Activated T-helper 1 cell treated with Interleukin-2 at 50 U/mL for 16 hours (primary cell): ENCODE measurements at places on chromosomes 5 and 9.

GRCh38 chr9:106859957-106860720, 2.8 kb upstream of the ZNF462 start:
- DNase-seq, result no peak

DNA sequence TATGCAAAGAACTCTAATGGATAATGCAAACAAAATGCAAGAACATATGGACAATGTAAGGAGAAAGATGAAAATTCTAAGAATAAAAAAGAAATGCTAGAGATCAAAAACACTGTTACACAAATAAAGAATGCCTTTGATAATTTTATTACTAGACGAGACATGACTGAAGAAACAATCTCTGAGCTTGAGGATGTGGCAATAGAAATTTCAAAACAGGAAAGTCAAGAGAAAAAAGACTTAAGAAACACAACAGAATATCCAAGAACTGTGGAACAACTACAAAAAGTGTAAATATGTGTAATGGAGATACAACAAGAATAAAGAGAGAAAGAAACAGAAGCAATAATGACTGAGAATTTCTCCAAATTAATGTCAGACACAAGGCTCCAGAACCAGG, 140.5 kb upstream of the ACOT12 start:
- DNase-seq, result no peak

GRCh38 chr5:145723516-145723915, 111.6 kb downstream of the PRELID2 start:
- no peak for DNase-seq

DNA sequence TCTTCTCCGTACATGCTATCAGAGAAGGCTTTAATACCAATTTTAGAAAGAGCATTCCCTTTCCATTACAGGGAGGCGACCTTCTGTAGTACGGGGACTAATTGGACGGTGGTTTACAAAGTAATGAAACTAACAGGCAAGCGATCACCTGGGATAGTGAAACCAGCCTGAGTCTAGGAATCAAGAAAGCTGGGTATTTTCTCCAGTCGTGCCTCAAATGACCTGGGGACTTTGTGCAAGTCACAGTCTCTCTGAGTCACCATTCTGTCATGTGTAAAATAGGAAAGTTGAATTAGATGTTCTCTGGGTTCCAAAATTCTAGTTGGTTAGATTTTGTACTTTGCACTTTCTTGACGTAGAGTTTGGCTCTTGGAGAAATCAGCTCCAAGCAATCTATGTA, 22.7 kb upstream of the SSBP2 start:
- DNase-seq, result no peak

GRCh38 chr9:74821636-74822035, 66.1 kb downstream of the TRPM6 start:
- no peak for DNase-seq

- no peak for DNase-seq
Observed at GRCh38 chr5:112584781-112585180, 152.9 kb upstream of the APC start.

DNA sequence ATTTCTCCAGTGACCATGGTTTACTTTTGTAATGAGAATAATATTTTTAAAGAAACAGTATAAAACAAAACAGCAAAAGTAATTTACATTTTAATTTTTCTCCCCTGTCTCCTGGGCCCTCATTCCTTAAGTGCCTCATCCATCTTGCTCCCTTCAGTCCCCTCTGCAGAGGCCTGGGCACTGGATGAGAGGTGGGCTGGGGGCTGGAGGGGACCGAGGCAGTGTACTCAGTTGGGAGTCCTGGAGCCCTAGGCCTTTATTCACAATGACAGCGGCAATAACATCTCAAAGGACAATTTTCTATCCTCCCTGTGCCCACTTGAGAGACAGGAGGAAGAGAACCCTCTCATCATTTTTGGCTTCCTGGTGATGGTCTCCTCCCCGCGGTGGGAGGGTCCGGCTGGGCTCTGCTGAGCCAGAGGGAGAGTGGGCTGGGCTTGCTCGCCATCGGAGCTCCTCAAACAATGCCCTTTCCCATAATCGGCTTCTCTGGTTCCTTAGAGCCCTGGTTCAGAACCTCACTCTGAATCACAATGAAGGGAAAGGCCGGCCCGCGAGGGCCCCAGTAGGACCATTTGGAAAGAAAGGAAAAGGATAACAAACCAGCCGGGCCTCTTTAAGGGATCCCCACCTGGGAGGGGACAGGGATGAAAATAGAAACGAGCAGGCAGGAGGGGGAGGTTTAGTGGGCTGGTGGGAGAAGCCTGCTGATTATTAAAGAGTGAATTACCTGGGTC, 9.7 kb upstream of the SMIM32 start:
- no peak for DNase-seq

DNA sequence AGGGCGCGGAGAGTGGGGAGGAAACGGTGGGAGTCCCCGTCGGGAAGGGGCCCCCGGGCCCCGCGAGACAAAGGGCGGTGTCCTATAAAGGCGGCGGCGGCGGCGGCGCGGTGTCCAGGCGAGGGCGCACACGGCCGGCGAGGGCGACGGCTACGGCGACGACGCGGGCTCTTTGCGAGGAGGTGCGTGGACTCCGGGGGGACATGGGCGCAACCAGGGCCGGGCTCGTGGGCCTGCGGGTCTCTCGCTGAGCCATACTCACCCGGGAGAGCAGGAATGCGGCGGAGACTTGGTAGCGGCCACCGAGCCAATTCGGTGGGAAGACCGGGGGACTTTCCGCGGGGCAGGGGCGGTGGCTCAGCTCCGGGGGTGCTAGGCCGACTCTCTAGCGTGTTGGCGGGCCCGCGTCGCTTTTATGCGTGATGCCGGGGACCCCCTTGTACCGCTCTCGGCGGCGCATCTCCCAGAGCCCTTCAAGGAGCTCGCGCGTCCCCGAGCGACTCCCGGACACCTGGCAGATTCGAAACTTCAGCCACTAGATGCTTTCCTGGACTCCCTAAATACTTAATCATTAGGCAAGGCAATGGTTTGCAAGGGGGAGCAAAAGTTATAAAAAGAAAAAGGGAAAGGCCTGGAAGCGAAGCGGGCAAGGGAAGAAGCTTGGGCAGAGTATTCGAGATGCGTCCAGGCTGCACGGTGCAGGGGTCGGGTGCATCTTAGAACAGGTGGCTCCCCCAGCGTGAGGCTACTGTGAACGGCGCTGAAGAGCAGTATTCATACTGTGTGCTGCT, 5.9 kb upstream of the TAL2 start:
- DNase-seq, result no peak

DNA sequence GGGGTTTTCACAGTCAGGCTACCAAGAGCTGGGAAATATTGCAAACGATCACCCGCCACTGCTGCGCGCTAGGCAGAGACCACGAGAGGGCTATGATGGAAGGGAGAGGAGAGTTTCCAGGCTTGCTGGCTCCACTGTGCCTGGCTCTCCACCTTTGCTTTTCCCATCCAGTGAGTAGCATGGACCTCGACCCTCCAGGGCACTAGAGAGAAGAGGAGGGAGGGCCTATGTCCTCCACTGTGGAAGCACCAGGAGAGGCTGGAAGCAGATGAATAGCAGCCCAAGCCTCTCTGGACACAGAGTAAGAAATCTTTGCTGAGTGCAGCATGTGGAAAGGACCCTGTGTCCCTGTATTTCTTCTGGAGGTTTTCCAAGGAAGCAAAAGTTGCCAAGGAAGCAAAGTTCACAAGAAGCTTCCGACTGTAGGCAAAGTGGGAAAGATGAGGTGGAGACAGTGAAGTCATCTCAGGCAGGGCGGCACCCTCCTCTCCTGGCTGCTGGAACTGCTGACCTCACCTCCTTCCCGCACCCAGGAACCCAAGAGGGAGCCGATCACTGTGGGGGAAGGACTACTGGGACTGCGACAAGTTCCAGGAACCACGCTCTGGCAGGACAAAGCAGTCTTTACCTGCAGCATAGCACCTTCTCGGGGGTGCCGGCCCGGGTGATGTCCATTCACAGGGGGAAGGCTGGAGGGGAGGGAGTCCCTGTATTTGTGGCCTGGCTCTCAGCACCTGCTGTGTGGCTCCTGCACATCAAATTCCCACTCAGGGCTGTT, 79.6 kb downstream of the CSNK1A1 start:
- DNase-seq, result no peak

GRCh38 chr5:159033351-159033657, 66.4 kb downstream of the EBF1 start:
- DNase-seq, result no peak

- DNase-seq, result no peak
Observed at GRCh38 chr9:106753155-106753671, 109.8 kb upstream of the ZNF462 start.

DNA sequence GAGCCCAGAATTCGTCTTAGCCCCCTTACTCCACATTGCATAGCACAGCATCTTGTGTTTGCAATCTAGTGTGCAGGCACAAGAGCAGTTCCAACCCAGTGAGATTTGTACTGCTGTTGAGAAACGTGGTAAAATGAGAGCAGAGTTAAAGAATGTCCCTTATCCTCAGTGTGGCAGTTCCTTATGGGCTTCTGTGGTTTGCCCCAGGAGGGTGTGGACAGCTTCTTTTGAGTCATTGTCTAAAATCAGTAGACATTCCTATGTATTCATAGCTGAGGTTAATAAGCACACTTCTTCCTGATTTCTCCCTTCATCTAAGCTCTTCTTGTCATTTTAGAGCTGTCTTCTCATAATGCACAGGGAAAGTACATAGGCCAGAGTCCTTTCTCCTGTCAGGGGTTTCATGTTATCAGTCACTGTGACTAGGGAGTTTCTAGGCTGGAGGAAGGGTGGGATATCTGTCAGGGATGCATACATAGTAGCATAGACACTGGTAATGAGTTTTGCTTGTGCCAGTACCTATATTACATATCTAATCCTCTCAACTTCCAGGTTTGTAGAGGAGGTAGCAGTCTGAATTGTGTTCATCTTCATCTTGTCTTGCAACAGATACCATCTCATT, 2.0 kb upstream of the CAVIN4 start:
- DNase-seq, result no peak

DNA sequence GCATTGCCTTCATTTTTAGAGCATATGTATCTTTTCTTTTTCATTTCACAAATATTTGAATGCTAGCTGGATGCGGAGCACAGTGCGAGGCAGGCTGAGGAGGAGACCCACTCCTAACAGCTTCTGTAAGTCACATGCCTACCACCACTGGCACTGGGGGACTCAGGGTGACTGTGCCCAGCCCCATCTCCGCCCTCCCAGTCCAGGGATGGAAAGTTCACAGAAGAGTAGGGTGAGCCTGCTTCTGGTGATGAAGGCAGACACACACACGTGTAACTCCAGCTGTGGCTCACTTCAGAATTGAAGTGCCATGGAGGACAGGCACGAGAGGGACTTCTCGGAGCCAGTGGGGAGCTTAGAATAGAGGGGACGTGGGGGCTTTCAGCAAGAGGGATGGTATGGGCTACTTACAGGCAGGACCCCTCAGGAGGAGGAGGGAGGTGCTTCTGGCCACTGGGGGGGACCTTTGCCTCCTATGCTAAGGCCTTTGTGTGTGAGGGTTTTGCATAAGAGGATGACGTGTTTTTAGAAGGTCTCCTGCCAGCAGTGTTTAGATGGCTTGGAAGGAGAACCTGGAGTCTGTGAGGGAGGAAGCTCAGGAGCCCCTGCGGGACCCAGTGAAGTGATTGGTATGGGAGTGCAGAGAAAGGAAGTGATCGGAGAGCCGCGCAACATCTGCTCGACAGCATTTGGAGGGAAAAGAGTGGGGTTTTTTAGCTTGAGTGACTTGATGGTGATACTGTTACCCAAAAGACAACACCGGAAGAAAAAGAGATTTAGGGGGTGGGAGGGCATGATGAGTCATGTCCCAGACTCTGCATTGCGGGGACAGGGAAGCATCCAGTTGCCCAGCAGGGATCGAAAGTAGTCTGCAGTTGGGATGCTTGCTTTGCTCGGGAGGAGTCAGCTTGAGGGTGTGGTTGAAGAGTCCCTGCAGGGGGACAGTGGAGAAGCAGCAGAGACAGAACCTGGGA, 163.5 kb upstream of the OTULINL start:
- DNase-seq, result no peak

- peak; percentile 83 for DNase-seq
Observed at GRCh38 chr5:40679148-40679912, 385 bp upstream of the PTGER4 start.

DNA sequence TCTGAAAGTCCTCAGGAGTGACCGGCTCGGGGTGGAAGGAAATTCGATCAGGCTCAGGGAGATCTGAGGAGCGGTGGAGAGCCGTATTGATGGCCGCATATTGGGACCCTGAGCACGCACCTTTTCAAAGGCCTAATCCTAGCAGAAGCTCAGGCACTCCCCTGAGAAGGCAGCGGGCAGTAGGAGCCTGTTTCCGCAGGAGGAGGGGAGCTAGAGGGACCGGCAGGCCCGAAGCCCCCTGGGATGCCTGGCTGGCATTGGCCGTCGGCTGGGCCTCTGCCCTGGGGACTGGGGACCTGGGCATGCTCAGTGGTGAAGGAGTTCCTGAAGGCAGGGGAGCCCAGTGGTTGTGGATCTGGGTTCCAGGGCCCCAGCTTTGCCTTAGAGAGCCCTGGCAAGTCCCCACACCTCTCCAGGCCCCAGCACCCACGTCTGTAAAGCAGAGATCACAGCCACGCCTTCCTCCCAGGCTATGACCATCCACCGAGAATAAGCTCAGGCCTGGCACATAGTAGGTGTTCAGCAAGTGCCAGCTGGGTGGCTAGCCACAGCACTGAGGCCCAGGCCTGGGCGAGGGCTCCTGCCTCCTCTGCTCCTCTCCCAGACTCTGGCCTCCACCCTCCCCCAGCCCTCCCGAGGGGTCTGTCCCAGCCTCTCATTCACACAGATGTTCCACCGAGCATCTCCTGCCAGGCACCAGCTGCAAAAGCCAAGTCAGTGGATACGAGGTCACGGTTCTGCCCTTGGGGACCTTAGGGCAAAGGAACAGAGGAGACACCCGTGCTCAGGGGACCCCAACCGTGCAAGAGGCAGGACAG, 17.2 kb upstream of the QRFP start:
- no peak for DNase-seq

DNA sequence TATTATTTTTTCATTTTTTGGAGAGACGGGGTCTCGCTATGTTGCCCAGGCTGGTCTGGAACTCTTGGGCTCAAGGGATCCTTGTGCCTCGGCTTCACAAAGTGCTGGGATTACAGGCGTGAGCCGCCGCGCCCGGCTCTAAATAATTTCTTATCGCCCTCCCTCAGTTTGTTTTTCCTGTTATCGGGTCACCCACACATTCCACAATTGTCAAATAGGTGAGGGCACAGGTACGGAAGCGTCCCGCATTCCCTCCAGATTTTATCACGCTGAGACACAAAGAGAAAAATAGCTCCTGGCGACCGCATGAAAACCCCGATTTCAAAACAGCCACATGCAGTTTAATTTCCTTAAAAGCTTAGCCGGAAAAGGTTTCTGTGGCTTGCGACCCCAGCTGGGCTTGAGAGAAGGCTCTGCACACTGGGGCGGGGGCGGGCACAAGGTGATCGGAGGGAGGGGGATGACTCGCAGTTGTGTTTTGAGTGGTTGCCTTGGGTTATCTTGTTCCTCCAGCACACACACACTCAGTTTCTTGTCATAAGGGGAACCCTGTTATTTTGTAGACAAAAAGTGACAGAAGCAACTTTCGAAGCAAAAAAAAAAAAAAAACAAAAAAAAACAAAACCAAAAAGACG, 717 bp upstream of the IQGAP2 start:
- peak; percentile 64 for DNase-seq

GRCh38 chr9:33703430-33704102, 91.8 kb upstream of the PRSS3 start:
- DNase-seq, result no peak

DNA sequence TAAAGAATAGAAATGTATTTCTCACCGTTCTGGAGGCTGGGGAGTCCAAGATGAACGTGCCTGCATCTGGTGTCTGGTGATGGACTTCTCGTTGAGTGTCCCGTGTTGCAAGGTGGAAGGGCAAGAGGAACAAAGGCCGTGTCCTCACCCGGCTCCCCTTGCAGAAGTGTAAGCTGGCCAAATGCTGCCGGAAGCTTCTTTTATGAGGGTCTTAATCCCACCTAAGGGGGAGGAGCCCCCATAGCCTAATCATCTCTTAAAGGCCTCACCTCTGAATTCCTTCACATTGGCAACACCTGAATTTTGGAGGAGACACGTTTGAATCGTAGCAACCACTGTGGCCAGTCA, 99.1 kb upstream of the DAP start:
- DNase-seq, result no peak
